ENCODE measurements at places on chromosomes 1 and 21. TPM values are rescaled to one million over a fixed set of nuclear protein-coding genes. Genes with fewer than 3 reads are reported as not detected.

OLIG1 gene
- total RNA-seq: not detected

FNDC7 gene
- not detected for total RNA-seq

RAB25 gene
- 0.50 TPM for total RNA-seq

SLC25A34 gene
- 1.6 TPM for total RNA-seq

DRAXIN gene
- total RNA-seq: 7.7 TPM

KCNA3 gene
- total RNA-seq: 49.3 TPM

DNA sequence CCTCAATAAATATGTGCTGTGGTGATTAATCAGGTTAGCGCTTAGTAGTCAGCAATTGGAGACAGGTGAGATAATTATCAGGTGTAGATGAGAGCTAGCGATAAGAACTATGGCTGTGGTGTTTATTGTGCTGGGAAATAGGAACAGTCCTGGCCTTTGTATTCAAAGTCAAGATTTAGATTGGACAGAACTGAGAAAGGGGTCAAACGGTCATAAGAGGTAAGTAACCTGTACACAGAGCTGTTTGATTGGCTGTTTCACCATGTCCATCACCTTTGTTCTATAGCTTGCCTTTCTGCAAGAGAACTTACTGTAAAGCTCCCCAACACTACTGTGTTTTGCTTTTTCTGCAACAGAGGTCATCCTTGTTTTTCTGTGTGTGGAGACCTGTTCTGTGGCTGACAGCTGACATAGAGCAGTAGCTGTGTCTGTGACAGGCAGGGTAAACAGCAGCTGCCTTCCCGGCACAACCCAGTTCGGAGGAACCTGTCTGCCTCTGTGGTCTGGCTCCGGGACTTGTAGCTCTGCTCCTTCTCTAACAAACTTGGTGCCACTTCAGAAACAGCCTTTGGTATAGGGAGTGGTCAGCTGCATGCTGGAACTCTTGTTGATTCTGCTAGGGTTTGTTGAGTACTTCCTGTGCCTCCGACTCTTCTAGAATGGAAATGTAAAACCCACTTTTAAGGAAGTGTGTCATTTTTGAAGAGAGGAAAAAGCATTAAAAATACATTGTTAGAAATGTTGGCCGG, 21.1 kb upstream of the CDC42 start:
- H3K27me3 ChIP-seq: no peaks in the 10 kb centered on the region
- peak overlapping the region; percentile 75 for H3K27ac ChIP-seq
- DNase-seq: peak; percentile 33
- H3K4me3 ChIP-seq: peak overlapping the region; percentile 4

DNA sequence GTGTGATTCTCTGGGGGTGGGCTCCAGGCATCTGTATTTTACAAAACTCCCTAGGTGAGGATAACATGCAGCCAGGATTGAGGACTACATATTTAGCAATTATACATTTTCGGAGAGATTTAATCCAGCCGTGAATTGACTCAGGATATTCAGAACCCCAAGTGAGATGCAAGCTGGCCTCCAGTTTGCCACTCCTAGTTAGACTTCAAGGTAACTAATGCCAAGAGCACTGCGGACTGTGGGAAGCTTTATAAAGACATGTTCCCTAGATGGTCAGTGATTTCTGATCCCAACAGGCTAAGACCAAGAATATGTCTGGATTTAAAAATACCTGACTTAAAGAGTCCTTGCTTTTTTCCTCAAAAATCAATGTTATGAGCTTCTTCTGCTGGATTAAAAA, 308.5 kb downstream of the NTNG1 start:
- H3K27ac ChIP-seq: no peak overlapping the region
- H3K36me3 ChIP-seq: no peaks in the 10 kb centered on the region
- no peak for DNase-seq
- H3K4me3 ChIP-seq: no peak overlapping the region
- H3K4me1 ChIP-seq: peaks cover 4% of the 10 kb centered on the region

- no peak overlapping the region for H3K27ac ChIP-seq
- no peaks in the 10 kb centered on the region for H3K36me3 ChIP-seq
- no peak for DNase-seq
- H3K27me3 ChIP-seq: peaks cover 3% of the 10 kb centered on the region
- no peaks in the 10 kb centered on the region for H3K4me1 ChIP-seq
- no peak overlapping the region for H3K4me3 ChIP-seq
Observed at GRCh38 chr1:76993036-76993435, 125.8 kb downstream of the ST6GALNAC5 start.

GRCh38 chr1:20237646-20238045, 51.3 kb upstream of the PLA2G2C start:
- no peak overlapping the region for H3K4me3 ChIP-seq
- DNase-seq: no peak
- peaks cover 59% of the 10 kb centered on the region for H3K27me3 ChIP-seq
- no peaks in the 10 kb centered on the region for H3K4me1 ChIP-seq
- H3K36me3 ChIP-seq: no peaks in the 10 kb centered on the region

DNA sequence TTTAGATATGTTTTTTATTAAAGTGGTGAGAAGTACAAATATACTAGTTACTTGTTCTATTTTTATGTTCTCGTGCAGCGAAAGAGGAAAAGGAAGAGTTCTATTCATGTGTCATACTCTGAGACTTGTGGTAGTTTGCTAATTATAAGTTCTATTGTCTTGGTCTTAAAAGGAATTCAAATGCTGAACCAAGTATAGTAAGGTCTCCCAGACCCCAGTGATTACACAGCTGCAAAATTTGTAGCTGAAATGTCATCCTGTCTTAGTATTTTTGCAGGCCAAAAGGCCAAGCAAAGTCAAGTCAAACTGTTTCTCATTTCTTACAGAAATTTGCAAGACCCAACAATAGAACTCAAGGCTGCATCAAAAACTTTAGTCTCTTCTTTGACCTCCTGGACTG, 268.7 kb downstream of the CHRM3 start:
- H3K4me3 ChIP-seq: no peak overlapping the region
- H3K4me1 ChIP-seq: no peaks in the 10 kb centered on the region
- no peak overlapping the region for H3K27ac ChIP-seq
- no peaks in the 10 kb centered on the region for H3K36me3 ChIP-seq

GRCh38 chr1:119917304-119918055, 21.2 kb upstream of the ADAM30 start:
- no peak overlapping the region for H3K4me3 ChIP-seq
- peak overlapping the region; percentile 39 for H3K27ac ChIP-seq
- H3K4me1 ChIP-seq: no peaks in the 10 kb centered on the region
- no peaks in the 10 kb centered on the region for H3K27me3 ChIP-seq
- DNase-seq: no peak

GRCh38 chr1:231162297-231162969, 575 bp downstream of the TRIM67 start:
- no peak overlapping the region for H3K4me3 ChIP-seq
- DNase-seq: peak; percentile 47
- peaks cover 60% of the 10 kb centered on the region for H3K27me3 ChIP-seq
- peaks cover 2% of the 10 kb centered on the region for H3K4me1 ChIP-seq
- no peaks in the 10 kb centered on the region for H3K36me3 ChIP-seq

DNA sequence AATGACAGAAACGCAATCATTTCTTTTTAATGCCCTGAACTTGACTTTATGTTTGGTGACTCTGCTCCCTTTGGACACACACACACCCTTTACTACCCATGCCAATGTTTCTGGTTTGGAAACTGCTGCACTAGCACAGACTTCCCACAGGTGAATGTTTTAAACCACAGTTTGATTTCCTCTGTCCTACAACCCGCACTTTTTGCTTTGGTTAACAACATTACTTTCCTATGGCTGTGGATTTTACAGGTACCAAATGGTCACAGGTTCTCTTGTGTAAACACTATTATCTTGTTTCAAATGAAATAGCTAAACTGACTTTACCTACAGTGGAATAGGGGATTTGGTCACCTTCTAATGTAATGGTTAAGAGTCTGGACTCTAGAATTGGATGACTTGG, 51.5 kb upstream of the ZNF644 start:
- peaks cover 3% of the 10 kb centered on the region for H3K27me3 ChIP-seq
- no peaks in the 10 kb centered on the region for H3K36me3 ChIP-seq
- no peaks in the 10 kb centered on the region for H3K4me1 ChIP-seq
- no peak overlapping the region for H3K27ac ChIP-seq
- no peak overlapping the region for H3K4me3 ChIP-seq
- no peak for DNase-seq

DNA sequence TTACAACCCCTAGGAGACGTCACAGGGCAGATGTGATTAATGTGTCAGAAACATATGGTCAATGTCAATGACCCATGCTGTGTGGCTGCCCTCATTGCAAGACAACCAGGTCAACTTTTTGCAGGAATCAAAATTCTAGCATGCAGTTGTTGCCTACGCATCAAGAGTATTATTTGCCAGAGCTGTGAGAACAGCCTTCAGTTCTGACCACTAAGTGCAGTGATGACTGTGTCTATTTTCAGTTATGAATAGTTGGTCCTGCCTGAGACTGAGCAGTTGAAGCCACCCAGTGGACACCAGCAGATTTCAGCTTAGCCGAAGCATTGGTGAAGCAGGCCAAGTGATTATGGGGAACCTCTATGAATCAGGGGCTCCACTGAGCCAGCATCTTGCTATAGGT, 47.3 kb downstream of the LYPLAL1 start:
- H3K4me3 ChIP-seq: no peak overlapping the region
- H3K27me3 ChIP-seq: no peaks in the 10 kb centered on the region
- H3K4me1 ChIP-seq: no peaks in the 10 kb centered on the region

DNA sequence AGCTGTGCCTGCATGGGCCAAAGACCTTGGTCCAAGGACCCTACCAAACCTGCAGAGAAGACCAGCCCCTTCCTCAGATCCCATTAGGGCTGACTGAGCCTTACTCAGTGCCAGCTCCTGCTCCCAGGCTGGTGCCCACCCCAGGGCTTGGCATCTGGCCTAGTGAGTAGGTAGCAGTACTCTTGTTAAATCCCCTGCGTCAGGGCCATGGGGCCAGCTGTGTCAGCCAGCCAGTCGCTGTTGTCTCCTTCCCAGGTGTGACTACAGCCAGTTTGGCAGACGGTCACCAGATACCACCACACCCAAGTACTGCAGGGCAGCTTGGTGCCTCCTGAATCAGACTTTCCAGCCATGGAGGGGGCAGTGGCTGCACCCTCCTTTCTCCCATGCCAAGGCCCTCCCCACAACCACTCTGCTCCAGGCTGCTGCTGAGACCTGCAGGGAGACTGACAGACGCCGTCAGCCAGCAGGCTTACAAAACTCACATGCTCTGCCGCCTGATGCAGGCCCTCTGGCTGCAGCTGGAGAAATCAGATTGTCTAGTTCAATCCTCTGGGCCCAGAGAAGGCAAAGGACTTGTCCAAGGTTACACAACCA, 3.0 kb downstream of the TENT5B start:
- H3K4me3 ChIP-seq: no peak overlapping the region
- peaks cover 8% of the 10 kb centered on the region for H3K4me1 ChIP-seq
- no peak for DNase-seq
- no peaks in the 10 kb centered on the region for H3K36me3 ChIP-seq
- H3K27me3 ChIP-seq: peaks cover 21% of the 10 kb centered on the region
- no peak overlapping the region for H3K27ac ChIP-seq

- no peak overlapping the region for H3K27ac ChIP-seq
- no peak overlapping the region for H3K4me3 ChIP-seq
Observed at GRCh38 chr1:235659186-235659771, 9.7 kb upstream of the GNG4 start.

- DNase-seq: no peak
- no peak overlapping the region for H3K4me3 ChIP-seq
- no peak overlapping the region for H3K27ac ChIP-seq
Observed at GRCh38 chr1:225361176-225361575, 66.7 kb downstream of the LBR start.

DNA sequence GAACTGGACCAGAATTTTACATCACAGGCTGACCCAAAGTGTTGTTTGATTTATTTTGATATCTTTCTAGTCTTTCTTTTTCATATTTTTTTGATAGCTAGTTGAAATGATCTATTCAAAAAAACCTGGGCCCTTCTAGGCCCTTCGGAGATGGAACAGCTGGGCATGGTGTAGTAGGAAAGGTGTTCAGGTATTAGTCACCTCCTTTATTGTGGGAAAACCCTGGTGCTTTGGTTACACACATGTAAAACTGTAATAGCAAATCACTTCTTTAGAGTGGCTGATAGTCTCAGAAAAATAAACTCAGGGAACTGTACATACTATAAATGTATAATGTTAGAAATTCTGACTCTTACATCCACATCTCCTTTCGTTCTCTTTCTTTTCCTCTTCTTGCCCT, 234.5 kb downstream of the PLA2G4A start:
- H3K4me1 ChIP-seq: no peaks in the 10 kb centered on the region
- no peaks in the 10 kb centered on the region for H3K27me3 ChIP-seq
- H3K4me3 ChIP-seq: no peak overlapping the region
- H3K36me3 ChIP-seq: no peaks in the 10 kb centered on the region
- no peak overlapping the region for H3K27ac ChIP-seq
